Adrenal gland (tissue), 19 donors: ENCODE measurements at places on chromosomes 11 and 22. TPM values are rescaled to one million over a fixed set of nuclear protein-coding genes. Genes with fewer than 3 reads are reported as not detected.

The ACP2 gene
- total RNA-seq, result 103 TPM

GRCh38 chr11:64747961-64748665, 4.2 kb upstream of the RASGRP2 start:
- DNase-seq, result no peak

- no peak for DNase-seq
Measured at GRCh38 chr11:119797736-119798135, 68.7 kb upstream of the NECTIN1 start.

DNA sequence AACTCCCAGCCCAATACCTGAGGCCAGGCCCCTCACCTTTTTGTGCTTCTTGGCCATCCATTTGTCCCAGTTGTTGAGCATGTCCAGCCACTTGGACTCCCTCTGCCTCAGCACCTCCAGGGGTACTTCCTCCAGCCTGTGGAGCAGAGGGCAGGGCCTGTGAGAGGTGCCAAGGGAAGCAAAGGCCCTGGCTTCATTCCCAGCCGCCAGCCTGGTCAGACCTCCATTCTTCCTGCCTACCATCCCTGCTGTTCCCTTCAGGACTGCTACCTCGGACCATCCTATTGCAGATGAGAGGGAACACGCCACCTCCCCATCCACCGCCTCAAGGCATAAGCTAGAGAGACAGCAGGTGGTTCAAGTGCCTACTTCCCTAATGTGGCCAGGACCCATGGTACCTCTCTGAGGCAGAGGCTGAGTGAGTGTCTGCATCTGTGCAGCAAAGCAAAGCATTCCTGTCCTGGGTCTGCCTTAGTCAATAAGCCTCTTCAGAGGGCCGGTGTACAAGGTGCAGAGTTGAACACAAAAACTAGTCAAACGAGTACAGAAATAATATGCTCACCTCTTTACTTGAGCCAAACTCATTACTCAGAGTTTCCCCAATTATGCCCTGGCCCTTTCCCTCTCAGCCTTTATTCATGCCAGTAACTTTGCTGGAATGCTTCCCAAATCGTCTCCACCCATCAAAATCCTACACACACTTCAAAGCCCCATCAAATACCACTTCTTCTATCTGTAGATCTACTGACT, 15.4 kb upstream of the CASTOR1 start:
- no peak for DNase-seq
